Nephron progenitor cell (in vitro differentiated cells): ENCODE measurements at places on chromosomes 7 and 10.
A peak's percentile ranks its signal among the peaks of the same experiment; 100 is the strongest.

DNA sequence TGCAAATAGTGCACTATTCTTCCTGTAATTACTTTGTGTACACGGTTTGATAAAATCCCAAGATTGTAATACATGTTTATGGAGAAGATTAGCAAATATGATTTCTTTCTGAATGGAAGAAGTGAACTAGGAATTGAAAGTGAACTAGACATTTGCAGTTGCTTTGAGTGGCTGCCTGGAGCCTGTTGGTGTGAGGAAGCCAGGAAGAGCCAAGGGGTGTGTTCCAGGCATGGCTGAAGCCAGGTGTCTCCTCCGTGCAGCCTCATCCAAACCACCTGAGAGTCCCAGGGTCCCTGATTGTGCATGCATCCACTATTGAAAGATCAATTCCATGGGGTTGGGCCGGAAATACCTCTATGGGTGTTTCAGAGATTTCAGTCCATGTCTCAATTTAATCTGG is 253.1 kb upstream of the SHH start:
- DNase-seq = no peak

DNA sequence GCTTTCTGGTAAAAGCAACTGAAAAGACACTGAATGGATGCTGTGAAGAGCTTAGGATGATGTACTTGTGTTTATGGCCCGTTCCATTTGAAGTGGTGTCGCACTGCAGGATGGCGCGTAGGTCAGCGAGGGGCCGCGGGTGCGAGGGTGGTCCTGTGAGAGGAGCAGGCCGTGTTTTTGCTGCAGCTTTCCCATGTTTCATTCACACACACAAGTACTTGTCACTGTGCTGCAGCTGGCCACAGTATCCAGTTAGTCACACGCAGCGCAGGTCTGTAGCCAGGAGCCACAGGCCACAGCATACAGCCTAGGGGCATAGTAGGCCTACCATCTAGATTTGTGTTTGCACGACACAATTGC is 23.2 kb downstream of the WIPI2 start:
- no peak for DNase-seq

DNA sequence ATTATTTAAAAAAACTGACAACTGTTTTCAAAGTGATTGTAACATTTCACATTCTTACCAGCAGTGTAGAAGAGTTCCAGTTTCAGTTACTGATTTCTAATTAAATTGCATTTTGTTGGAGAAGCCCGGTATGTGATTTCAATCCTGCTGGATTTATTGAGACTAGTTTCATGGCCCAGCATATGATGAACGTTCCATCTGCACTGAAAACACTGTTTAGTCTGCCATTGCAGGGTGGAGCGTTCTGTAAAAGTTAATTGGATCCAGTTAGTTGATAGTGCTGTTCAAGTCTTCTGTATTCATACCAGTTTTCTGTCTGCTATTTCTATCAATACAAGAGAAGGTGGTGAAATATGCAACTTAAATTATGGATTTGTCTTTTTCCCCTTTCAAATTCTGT is 37.3 kb upstream of the CCNY start:
- no peak for DNase-seq

DNA sequence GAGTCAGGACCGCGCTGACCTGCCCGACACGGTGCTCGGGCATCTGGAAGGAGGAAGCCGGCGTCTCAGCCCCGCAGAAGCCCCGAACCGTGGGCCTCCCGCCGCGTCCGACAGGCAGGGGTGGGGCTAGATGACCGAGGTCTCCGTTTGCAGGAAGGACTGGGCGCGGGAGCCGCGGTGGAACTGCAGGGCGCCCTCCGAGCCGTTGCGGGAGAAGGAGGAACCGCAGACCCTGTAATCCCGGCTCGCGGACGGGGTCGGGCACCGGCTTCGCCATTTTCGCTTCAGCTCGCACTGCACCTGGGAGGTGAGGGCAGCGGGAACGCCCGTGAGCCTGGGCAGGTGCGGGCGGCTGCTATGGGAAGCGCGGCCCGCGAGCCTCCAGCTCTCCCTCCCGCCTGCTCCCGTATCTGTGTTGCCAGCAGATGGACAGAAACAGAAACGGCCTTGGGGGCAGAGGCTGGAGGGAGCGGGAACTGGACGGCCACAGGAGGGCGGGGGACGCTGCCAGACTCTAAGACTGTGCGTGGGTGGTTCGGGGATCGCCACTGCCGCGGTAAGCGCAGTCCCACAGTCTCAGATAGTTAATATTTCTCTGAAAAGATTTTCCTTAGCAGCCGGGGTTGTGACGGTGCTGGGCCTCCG is 114.1 kb downstream of the VIPR2 start:
- peak; percentile 80 for DNase-seq

- no peak for DNase-seq
Measured at GRCh38 chr7:142478479-142479220, 220.8 kb upstream of the PRSS58 start.

- peak; percentile 52 for DNase-seq
Measured at GRCh38 chr7:46352004-46352954, 431.2 kb upstream of the IGFBP3 start.

DNA sequence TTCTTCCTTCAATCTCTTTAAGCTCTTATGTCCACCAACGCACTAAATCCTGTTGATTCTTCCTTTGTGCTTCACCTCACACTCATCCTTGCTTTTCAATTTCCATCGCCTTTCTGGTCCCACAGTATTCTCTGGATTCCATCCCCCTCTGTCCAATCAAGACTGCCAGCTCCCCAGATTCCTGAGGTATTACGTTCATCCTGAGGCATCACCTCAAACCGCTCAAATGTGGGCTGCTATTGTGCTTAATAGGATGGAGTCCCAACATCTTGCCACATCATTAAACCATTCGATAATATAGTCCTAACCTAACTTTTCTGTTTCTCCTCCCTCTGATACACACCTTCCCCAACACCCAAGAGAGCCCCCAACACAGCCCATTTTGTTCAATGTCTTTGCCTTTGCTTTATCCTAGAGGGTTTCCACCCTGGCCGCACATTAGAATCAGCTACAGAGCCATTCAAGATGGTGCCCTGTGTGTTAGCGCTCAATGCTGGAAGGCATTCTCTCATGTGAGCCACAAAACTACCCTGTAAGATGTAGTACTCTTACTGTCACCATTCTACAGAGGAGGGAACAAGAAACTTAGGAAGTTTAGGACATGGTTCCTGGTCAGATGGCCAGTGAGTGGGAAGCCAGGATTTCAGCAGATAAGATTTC is 79.5 kb upstream of the LEP start:
- DNase-seq = no peak

DNA sequence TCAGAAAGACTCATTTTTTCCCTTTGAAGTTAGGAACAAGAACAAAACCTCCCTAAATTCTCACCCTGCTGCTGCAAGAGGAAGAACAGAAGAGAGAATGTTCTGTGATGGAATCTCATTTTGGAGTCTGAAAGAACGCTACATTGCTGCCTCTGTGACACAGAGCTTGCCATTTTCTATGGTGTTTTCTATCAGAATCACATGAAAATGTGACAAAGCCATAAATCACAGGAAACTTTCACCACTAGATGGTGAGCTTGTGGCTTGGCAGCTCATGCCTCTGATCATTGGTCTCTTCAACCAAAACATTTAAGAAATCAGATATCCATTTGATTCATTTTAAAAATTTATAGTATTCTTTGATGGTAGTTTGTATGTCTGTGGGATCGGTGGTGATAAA is 82.9 kb downstream of the CADPS2 start:
- no peak for DNase-seq

DNA sequence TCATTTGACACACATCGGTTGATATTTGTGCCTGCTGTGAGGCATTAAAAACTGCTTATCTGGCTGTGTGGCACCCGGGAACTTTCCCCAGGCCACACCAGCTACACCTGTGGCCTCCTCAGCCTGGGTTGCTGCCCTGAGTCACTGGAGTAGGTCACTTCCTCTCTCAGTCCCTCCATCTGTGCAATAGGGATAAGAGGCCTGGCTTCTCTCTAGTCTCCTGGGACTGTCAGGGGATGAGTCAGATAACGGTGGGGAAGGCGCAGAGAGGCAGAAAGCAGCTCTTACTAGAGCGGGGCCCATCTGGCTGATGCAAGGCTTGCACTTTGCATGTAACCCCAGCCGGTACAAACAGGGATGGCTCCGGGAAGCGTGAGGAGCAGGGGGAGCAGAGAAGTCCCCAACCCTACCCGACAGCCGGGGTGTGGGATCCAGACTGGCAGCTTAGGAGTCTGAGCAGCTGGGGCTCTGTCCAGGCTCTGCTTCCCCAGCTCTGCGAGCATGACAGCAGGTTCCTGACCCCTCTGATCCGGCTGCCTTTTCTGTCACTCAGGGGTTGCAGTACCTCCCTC is 34.0 kb downstream of the DNAJB12 start:
- no peak for DNase-seq

GRCh38 chr7:121219026-121219425 is 109.8 kb upstream of the WNT16 start:
- no peak for DNase-seq

GRCh38 chr10:97468162-97468561 is 22.2 kb downstream of the ZDHHC16 start:
- DNase-seq = no peak

DNA sequence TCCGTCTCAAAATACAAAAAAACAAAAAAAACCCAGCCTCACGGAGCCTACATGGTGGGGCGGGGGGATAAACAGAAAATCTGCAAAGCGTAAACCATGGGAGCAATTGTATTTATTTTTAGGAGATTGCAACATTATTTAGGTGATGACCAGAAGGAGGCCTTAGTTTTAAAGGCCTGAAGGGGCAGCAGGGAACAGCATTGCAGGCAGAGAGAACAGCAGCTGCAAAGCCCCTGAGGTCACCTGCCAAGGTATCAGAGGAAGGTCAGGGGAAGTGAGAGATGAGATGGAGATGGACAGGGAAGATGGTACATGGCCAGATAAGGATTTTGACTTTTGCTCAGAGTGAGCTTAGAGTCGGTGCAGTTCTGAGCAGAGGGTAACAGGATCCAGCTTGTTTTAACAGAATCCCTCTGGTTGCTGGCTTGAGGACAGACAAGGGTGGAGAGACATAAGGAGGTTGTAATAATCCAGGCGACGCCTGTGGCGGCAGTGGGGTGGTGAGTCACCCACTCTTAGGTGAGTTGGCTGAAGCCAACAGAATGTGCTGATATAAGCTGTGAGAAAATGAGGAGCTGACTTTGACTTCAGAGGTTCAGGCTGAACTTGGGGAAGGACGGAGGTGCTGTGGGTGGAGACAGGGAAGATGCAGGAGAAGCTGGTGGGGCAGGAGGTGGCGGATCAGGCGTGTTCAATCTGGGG is 82.3 kb upstream of the GTF2I start:
- DNase-seq = no peak

DNA sequence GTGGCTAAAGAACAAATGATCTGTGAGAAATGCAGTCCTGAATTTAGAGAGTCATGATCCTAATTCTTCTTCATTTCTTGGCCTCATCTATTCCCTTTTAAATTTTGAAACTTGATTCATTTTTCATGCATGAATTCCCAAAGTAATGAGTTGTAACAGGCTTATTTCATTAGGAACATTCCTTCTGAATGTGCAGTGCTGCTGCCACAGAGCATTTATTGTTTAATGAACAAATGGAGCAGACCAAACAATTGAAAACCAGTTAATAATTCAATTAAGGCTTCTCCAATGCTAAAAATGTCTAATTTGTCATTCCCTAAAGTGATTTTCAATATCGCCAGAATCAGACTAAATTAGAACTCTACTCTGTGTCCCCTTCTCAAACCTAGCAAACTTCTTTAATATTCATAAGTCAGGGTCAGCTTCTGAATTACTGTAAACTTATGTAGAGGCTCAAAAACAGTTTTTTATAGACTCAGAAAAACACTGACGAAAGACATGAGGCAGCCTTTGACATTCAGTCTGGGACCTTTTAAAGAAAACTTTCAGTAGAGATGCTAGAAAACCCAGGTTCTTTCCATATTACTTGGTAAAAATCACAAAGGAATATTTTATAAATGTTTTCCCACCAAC is 14.5 kb downstream of the LSMEM1 start:
- DNase-seq = no peak

- no peak for DNase-seq
Measured at GRCh38 chr7:80923211-80923612, 4.4 kb upstream of the SEMA3C start.

GRCh38 chr10:108791030-108791429 is 1132.3 kb downstream of the XPNPEP1 start:
- no peak for DNase-seq
